ENCODE measurements at places on chromosomes 2 and 18.

GRCh38 chr2:144780983-144781382 is 261.1 kb upstream of the ZEB2 start:
- DNase-seq: no peak

DNA sequence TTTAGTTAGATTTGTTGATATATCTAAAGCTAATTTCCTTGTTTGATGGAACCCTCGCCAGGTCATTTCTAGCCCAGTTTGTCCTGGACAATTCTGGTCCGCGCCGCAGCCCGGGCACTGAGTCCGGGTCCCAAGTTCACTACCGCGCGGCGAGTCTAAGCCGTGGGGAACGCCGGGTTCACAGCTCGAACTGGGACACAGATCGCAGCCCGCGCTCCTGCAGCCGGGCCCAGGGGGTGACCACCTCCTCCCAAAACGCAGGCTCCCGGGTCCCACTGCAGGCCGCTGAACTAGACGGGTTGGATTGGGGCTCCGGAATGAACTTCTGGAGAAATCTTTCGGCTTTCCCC is 681 bp downstream of the ACADL start:
- no peak for DNase-seq

- DNase-seq: no peak
These were observed 170.1 kb upstream of the REV1 start for GRCh38 chr2:99659874-99660273.

GRCh38 chr2:199851883-199852282 is 891 bp upstream of the FTCDNL1 start:
- peak; percentile 85 for DNase-seq

- DNase-seq: no peak
These were observed 104.1 kb upstream of the FZD5 start for GRCh38 chr2:207873794-207874193.

- no peak for DNase-seq
These were observed 31.5 kb downstream of the ROCK2 start for GRCh38 chr2:11312770-11313471.

DNA sequence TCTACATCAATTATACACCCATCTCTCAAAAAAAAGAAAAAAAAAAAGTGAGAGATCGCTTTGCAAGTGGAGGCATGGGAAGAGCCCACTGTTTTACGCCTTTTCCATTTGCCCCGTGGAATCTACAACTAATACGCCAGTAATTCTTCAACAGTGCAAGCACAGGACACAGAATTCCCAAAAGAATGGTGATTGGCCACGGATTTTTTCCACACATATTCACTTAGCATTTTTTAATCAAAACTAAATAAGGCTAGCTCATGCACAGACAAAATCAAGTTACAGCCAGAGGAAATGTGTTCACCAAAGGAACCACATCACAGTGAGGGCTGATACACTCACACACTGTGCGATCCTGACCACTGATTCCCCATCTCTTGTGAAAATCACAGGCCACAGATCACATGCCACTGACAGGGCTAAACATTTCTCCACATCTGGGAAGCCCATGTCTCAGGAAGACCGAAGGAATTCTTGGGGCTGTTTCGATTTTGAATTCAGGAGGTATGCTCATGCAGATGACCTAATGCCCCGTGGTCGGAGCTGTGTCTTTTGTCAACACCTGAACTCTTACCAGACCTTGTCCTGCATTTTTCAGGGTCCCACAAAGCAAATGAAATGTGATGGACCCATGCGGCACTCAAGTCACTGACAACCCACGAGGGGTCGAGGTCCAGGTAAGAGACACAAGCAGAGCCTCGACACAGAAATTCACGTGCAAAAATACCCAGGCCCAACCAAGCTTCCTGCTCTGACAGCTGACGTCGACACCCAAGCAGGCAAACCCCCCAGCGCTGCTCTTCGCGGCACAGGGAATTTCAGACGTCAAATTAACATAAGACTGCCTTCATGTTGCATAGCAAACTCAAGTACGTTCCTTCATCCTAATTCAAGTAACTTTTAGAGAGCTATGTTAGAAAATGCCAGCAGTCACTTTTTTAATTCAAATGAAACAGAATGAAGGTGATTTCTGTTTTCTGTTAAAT is 69.6 kb downstream of the ZNF516 start:
- DNase-seq: no peak

GRCh38 chr2:46239175-46239846 is 57.9 kb upstream of the EPAS1 start:
- DNase-seq: no peak

DNA sequence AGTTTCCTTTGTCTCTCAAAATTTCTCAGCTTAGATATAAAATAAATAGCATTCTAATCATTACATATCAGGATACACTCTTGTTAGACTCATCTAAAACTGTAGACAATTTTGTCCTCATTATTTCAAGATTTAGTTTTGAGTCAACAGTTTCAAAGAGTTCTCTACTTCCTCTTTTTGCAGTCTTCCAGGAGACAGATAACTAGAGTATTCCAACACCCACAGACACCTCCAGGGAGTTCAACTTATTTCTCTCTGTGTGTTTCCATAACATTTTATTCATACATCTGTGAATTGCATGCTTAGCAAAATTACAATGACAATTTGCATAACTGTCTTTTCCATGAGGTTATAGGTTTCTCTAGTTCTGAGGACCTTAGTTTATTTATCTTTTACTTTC is 166.6 kb upstream of the HNMT start:
- no peak for DNase-seq

DNA sequence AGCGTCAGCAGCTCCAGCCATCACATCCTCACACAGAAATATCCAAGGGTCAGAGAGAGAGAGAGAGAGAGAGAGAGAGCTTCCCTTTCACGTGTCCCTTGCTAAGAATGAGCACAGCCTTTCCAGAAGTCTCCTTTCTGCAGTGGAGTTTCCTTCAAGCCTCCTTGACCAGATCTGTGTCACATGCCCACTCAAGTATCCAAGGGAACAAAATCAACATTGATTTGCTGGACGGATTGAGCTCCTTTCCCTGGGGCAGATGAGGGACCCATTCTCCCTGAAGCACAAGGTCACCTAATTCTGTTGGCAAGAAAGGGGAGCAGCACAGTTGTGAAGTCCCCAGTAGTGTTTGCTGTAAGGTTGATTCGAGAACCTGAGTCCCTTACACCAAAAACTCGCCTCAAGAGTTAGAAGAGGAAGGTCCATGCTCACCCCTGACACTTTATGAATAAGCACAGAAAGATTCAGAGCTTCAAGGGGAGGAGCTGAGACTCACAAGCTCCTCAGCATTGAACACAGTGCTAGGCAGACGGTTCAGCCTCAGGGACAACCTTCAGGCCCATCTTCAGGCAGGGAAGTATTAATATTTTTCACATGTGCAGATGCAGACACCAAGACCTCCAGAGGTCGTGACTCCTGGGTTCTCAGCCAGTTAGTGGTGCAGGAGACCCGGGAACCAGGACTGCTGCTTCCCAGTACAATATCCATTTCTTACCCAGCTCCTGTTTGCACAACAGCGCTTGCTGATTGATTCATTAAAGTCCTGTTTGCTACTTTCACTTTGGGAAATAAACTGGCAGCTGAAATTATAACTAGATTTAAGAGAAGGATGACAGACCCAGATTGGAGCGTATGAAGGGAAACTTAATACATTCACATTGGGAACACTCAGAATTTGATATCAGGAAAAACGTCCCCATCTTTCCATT is 38.2 kb upstream of the MARCO start:
- no peak for DNase-seq

DNA sequence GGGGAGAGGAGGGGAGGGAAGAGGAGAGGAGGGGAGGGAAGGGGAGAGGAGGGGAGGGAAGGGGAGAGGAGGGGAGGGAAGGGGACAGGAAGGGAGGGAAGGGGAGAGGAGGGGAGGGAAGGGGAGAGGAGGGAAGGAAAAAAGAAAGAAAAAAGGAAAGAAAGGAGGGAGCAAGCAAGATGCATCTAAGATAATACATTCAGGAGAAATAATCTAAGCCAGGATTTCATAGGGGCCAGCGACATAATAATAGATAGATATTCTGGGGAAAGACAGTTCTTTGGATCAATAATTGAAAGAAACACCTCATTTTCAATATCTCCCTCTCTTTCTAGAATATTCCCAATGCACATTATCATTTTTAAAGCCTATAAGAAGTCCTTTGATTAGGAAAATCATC is 328.9 kb upstream of the ID2 start:
- no peak for DNase-seq

GRCh38 chr18:76859474-76860339 is 37.4 kb downstream of the ZNF236 start:
- DNase-seq: no peak

DNA sequence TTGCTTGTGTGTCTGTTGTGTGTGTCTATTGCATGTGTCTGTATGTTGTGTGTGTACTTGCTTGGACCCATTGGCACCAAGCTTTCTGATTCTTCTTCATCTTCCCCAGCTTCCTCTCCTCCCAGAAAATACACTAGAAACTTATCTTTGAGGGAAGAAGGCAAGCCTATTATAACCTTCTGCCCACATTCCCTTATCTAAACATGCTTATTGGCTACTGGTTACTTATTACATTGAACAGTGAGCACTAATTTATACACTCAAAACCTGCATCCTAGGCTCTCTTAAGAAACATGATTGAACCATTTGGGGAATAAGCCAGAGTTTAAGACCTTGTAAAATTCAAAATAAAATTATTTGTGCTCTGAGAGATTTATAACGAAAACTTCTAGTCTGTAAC is 26.5 kb downstream of the SLC9A4 start:
- DNase-seq: no peak

DNA sequence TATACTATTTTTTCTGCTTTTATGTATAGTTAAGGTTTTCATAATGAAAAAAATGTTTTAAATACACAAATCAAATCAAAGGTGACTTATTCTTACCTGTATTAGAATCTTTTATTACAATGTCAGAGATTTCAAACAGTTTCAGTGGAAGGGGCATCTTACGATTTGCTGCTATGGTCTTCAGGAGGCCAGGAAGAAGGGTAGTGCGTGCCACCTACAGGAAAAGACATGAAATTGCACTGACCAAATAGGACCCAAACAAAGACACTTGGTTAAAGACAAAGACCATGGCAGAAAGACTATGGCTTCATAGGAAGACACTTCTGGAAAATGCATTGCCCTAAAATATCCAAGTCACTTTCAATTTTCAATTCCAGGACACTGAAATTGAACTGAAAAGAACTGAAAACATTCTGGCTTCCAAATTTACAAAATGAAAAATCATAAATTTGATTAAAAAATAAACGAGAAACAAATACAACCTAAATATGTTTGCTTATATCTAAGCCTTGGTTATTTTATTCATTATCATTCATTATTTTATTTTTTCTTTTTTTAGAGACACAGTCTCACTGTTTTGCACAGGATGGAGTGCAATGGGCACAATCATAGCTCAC is 42.1 kb downstream of the FARSB start:
- DNase-seq: peak; percentile 51

DNA sequence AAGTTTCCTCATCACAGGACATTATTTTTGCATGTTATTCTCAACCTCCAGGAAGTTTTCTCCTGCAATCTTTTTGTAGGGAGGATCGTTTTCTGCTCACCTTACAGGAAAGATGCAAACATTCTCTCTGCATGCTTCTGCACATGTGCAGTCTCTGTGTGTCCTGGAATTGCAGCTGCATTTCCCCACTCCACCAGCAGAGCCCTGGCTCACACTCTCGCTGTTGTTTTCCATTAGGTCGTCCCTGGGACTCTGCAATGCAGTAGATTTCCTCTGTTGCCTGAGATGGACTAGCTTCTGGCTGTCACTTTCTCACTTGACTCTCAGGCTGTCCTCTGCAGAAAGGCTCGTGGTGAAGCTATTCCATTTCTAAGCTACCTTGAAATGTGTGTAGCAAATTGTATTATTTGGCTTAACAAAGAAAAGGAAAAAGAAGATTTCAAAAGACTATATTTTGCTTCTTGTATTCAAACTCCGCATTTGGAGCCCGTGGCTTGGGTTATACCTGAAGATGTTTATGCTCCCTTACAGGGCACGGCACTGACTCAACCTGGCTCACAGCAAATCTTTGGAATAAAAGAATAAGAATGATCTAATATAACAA is 346.7 kb downstream of the RAD51AP2 start:
- DNase-seq: peak; percentile 14

DNA sequence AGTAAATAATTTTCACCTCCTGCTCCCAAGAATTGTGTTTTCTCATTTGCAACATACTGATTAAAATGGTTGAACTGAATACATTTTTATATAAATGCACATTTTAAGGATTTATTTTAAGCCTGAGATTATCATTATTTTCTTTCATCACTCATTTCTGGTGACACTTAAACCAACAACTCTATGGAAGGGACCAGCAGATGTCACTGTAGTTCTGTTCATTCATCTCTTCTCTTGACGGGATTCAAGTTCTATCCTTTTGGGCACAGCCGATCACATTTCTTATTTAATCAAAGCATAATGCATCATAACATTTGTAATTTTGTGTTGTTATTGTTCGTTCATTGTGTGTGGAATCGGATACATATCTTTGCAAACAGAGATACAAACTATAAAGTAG is 417.9 kb downstream of the HRH4 start:
- peak; percentile 53 for DNase-seq

DNA sequence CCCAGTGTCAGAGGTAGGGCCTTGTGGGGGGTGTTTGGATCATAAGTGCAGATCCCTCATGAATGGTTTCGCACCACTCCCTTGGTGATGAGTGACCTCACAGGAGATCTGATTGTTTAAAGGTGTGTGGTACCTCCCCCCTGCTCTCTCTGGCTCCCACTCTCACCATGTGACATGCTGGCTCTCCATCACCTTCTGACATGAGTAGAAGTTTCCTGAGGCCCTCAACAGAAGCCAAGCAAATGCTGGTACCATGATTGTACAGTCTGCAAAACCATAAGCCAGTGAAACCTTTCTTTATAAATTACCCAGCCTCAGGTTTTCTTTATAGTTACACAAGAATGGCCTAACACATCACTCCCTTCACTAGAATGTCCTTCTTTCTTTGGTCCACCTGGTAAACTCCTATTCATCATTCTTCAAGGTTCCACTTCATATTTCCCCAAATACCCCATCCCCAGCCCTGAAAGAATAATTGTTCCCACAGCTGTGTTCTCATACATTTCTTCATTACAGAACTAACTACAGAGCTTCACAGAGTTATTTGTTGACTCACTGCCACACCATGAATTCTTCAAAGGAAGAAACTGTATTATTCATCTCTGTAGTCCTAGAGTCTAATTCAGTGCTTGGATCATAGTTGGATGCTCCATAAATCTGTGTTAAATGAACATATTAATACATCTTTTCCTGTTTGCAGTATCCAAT is 81.2 kb upstream of the STK17B start:
- no peak for DNase-seq

DNA sequence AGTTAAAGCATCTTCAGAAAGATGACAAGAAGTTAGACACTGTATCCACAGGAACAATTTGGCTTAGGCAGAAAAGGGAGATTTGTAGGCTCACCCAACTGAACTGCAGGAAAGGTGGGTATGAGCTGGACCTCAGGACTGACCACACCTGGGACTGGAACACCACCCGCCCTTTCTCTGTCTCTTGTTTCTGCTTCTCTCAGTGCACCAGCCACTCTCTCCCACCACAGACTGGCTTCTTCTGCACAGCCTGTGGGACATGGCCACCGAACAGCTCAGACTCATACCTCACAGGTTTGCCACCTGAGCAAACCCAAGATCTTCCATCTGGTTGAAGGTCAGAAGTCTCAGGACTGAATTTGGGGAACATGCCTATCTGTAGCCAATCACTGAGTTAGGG is 14.2 kb upstream of the MALT1 start:
- no peak for DNase-seq

GRCh38 chr18:63828656-63829055 is 53.4 kb downstream of the SERPINB7 start:
- DNase-seq: no peak

- DNase-seq: no peak
These were observed 209.1 kb upstream of the REV1 start for GRCh38 chr2:99698896-99699295.

Data from NCI-H446 (cell line).